ENCODE measurements at places on chromosomes 7 and 10.
A peak's percentile ranks its signal among the peaks of the same experiment; 100 is the strongest.

- DNase-seq: peak; percentile 97
Observed at GRCh38 chr7:120996333-120996987, 7.9 kb downstream of the CPED1 start.

- no peak for DNase-seq
Observed at GRCh38 chr10:62113680-62114079, 155.0 kb downstream of the RTKN2 start.

DNA sequence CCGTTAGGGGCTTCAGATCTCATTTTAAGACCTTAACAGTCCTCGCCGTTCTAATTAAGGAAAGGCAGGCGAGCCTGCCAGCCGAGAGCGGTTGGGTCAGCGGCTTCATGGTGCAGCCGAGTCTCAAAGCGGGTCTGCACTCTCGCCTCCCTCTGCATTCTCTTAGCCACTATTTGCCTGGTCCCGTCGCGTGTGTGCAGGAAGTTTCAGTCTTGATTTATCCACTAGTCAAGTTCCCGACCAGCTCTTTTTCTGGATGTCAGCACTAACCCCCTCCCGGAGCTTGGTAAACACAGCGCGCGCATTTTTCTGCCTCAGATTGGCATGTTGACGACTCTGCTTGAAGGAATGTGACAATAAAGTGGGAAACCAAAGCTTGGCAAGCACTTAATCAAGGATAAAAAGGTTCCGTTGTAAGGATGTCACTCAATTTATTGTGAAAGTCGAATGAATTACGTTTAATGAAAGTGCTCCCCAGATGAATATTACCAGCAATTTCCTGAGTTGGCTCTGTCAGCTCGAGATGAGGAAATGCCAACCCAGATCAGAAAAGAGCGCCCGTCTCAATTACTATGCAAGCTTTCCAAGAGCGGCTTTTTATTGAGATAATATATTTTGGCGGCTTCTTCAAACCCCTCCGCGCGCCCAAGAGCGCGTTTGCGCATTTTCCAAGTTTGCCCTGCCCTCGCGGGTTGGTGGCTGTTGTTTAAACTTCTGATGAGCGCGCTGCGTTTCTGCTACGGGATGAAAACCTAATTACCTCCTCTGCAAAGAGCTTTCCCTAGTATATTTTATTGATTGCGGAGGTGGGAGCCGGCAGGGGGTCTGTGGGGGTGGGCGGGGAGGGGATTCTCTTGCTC lies 7.9 kb downstream of the NXPH1 start:
- no peak for DNase-seq

GRCh38 chr7:54546081-54546985 lies 4.2 kb downstream of the VSTM2A start:
- DNase-seq: no peak

DNA sequence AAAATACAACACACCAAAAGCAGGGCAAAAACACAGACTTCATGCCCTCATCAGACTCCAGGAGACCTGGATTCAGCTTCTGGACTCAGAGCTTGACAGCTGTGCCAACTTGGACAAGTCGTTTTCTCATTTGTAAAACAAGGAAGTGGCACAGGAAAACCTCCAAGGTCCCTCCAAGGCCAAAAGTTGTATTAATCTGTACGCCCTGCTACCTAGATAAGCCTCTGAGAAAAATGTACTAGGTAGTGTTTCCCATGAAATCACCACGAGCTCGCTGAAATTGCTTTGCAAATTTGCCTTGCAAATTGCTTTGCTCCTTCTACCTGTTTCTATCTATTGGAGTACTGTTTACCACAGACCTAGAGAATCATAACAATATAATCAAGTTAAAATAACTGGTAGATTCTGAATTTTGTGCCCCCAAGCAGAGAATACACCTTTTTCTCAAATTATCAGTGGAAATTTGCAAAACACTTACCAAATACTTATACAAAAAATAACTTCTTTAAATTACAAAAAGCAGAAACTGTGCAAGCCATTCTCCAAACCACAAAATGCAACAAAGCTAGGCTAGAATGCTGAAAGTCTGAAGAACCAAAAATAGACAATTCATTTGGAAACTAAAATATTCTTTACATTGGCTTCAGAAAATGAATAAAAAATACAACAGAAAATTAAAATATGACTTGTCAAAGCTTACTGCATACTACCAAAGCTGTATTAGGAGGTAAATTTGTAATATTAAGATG lies 158.1 kb upstream of the CHST15 start:
- DNase-seq: no peak

DNA sequence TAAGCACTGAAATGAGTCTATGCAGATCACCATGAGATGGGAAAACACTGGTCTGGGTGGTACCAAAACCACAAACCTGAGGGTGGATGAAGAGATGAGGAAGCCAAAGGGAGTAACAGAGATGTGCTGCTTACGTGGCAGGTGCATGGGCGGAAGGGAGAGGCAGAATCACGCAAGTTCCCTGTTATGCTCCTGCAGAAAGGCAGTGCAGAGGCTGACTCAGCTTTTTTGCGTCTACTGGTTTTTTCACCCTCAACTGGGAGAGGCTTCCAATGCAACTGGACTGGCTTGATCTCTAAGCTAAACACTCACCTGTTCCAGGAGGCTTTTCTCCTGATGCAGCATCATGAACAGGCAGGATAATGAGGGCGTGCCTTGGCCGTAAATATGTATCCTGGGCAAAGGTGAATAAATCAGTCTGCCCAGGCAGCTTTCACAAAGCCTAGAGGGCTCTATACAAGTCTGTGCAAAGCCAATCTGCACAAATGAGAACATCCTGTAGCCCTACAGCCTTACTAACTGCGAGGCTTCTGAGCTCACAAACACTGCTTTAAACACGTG lies 95.4 kb upstream of the AFAP1L2 start:
- DNase-seq: no peak

DNA sequence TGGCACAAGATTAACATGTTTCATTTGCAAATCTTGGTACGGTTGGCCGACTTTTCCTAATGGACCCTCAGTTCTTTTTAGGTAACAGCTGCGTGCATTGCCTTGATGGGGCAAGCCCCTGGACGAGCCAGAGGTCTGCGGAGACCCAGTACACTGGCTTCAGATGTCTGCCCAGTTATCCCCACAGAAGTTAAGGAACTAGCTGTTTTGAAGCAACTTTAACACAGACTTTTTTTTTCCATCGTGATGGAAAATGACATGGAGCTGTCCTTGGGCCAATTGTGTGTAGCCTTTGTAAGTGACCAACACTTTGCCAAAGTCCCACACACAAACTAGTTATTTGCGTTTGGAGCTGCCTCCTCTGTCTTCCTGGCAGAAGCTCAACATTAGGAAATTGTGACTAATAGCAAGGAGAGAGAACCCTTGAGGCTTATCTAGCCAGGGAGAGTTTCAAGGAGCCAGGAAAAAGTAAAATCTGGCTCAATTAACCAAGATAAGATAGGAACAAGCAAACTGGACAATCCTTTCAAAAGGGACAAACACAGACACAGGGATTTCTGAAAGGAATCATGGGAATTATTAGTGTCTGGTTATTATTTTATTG lies 99.6 kb upstream of the BMPER start:
- DNase-seq: peak; percentile 58

GRCh38 chr10:19889256-19889655 lies 73.0 kb downstream of the PLXDC2 start:
- DNase-seq: peak; percentile 33

GRCh38 chr10:114441107-114441506 lies 36.8 kb upstream of the AFAP1L2 start:
- no peak for DNase-seq

DNA sequence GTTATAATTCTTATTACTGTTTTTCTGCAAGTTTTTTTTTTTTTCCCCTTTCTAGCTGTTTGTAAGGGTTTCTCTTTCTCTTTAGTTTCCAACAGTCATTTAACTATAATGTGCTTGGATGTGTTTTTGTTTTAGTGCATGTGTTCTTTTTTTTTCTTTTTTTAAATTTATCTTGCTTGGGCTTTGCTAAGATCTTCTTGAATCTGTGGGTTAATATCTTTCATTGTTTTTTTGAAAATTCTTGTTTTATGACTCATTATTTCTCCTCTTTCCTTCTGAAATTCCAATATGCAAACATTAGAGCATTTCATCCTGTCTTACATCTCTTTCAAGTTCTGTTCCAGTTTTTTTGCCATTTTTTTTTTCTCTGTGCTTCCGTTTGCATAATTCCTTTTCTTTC lies 5.7 kb upstream of the HK1 start:
- DNase-seq: no peak

GRCh38 chr10:110408203-110408871 lies 89.4 kb upstream of the DUSP5 start:
- DNase-seq: no peak

GRCh38 chr10:21860718-21861117 lies 142.8 kb downstream of the DNAJC1 start:
- peak; percentile 25 for DNase-seq

DNA sequence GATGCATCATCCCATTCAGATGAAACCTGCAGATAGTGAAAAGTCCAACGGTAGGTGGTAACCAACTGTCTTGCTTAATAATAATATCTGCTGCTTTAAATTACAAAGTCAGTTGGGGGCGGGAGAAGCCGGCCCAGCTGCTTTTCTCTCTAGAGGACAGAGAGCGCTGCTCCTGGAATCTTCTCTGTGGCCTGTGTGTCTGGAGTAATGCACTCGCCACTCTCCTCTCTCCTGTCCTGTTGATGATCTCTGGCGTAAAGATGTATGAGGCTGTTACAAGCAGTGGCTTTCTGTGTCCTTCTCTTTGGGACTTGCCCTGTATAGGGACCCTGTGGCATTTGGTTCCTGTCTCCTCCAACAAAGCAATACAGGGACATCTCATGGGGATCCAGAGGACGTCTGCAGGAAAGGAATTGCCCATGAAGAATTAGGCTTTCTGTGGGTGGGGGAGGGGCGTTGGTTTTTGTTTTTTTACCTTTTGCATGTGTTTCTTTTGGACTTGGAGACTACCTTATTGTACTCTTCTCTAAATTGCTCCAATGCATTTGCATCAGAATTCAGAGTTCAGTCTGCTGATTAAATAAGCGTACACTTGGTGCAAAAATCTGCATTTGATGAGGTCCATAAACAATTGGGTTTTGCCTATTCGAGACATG lies 231.6 kb downstream of the CELF2 start:
- no peak for DNase-seq

DNA sequence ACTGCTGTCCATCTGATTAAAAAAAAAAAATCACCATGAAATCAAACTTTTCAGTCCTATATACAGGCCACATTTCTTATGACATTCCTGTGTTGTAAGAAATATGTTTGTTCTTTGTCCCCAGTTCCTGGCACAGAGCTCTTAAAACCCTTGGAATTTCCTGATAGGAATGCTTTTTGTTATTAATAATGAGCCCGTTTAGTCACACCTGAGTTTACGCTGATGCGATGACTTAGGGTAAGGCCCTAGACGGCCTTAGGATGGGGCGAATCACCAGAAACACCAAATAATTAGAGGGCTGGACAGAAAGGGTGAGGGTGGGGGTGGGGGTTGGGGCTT lies 17.5 kb downstream of the TSPAN15 start:
- no peak for DNase-seq

- no peak for DNase-seq
Observed at GRCh38 chr7:26489391-26489790, 197.7 kb downstream of the SNX10 start.

DNA sequence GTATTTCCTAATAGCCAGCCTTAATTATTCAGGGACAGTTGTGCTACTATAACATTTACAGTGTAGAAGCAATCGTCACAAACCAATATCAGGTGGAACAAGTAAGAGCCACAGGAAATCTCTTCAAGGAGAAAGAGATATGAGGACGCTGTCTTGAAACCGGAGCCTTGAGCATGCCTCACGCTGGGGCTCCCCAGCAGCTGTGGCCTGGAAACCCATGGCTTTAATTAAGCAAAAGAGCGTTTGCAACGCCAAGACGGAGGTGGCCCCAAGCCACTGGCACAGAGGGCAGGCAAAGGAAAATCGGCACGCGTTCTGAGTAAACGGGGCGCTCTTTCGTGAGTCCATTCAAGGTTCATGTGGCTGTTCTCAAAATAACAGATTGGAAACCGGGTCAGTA lies 84.4 kb downstream of the C10orf90 start:
- no peak for DNase-seq

All from fibroblast of upper back skin (primary cell).